T-helper 2 cell (primary cell): ENCODE measurements at places on chromosomes 2 and 18.

DNA sequence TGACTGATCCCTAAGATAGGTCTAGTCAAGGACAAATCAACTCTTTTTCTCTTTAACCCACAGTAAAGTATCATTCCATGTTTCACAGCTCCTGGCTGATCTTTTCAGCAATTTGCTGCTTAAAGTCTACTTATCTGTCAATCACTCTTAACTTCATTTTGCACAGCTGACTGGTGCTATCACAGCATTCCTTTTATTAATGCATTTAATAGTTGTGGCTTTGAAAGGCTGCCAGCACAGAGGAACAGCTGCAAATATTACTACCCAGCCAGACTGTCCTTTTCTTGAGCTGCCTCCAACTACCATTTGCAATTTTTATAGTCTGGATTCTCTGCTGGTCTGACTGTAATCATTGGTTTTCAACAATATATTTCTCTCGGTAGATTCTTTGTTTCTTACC is 303.5 kb downstream of the STK39 start:
- no peak for DNase-seq

GRCh38 chr18:50472941-50473340 is 86.9 kb upstream of the MAPK4 start:
- no peak for DNase-seq

DNA sequence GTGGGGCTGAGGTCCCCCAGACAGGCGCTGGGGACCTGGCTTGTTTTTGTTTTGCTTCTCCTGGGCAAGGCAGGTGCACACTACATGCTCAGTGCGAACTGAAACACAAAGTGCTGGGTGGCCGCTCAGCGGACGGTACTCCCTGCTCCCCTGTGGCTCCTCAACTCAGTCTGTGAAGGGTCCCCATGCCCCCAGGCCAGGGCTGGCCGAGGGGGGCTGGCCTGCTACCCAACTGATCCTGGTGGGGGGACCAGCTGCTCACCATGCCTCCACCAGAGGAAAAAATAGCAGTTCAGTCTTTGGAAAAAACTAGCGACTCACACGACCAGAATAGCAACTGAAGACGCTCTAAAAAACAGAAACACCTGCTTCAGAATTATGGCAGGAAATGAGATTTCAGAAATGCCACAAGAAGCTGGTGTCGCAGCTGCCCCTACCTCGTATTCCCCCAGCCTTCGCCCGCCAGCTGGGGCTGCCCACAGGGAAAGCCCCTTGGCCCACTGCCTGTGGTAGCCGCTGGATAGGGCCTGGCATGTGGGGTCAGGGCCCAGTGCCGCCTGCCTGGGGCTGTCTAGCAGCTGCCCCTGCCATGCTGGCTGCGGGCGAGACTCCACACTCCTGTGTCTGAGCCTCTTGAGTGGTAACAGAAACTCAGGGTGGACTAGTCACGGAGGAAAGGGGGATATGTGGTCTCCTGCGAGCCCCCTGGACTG is 43.7 kb downstream of the MEX3C start:
- peak; percentile 17 for DNase-seq

- no peak for DNase-seq
Observed at GRCh38 chr2:218152777-218153176, 14.0 kb downstream of the CXCR1 start.

- no peak for DNase-seq
Observed at GRCh38 chr2:10326707-10327594, 24.2 kb downstream of the HPCAL1 start.

GRCh38 chr2:238235331-238235732 is 4.5 kb downstream of the HES6 start:
- no peak for DNase-seq

DNA sequence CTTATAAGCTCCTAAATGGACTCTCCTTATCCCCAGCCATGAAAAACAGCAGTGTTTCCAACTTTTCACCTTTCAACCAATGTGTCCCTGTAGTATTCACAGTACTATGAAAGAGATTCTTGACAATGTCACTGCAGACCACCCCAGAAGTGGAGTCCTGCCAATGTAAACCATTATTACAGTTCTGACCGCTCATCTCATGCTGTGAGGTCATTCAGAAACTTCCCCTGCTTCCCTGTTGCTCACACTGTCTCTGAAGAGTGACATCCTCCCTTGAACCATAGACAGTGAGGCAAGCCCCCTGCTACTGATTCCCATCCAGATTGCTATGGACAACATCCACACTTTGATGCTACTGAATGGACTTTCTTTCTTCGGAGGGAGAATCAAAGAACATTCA is 1523.7 kb upstream of the ACVR2A start:
- DNase-seq: no peak

- DNase-seq: no peak
Observed at GRCh38 chr2:127929449-127929848, 43.7 kb upstream of the AMMECR1L start.

DNA sequence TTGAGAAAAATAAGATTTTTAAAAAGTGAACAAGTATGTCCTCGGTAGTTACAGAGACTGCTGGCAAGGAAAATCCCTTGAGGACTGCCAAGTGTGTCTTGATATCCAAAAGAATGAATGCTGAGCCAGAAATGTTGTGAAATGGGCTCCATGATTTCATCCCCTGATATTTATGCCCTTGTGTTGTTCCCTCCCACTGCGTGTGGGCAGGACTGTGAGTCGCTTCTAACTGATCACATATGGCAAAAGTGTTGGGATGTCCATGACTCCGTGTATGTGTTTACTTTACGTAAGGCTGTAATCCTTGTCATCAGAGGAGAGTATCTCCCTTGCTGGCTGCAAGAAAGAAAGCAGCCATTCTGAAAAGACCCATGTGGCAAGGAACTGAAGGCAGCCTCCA is 285.1 kb downstream of the SS18 start:
- no peak for DNase-seq

GRCh38 chr2:148560496-148560895 is 84.1 kb upstream of the EPC2 start:
- DNase-seq: no peak

- no peak for DNase-seq
Observed at GRCh38 chr2:236867441-236868260, 218.0 kb upstream of the COPS8 start.

- DNase-seq: no peak
Observed at GRCh38 chr18:70221156-70221914, 15.8 kb upstream of the RTTN start.

- DNase-seq: no peak
Observed at GRCh38 chr2:2921011-2921720, 456.5 kb downstream of the EIPR1 start.

DNA sequence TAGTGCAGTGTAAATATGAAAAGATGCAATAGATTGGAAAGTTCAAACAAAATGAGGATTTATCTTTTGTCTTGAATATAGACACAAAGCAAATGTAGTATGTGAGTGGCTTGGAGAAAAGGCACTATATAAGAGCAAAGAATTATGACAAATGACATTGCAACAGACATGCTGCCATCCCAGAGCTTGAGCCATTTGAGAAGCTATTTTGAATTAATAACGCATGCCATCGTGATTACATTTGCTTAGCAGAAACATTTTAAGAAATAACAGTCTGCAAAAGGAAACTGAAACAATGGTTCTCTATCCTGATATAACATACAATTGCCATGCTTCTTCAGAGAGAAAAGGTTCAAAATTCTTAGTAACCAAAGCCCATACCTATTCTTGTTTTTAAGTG is 677.1 kb downstream of the ZEB2 start:
- DNase-seq: no peak

DNA sequence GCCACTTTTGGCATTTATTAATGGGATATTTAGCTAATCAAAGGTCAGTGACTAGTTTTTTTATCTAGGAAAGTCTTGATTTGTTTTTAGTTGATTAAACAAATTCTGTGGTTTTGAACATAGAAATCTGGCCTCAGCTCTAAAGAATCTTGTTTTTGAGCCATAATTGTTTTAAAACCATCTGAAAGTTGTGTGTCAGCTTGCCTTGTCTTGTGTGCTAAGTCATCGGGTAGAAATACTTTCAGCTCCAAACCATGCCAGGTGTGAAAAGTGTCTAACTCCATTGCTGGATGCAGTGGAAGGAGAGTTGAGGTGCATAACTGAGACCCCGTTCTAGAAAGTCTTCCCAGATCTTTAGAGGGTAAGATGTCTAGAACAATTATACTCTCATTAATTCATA is 22.7 kb downstream of the FARP2 start:
- no peak for DNase-seq

DNA sequence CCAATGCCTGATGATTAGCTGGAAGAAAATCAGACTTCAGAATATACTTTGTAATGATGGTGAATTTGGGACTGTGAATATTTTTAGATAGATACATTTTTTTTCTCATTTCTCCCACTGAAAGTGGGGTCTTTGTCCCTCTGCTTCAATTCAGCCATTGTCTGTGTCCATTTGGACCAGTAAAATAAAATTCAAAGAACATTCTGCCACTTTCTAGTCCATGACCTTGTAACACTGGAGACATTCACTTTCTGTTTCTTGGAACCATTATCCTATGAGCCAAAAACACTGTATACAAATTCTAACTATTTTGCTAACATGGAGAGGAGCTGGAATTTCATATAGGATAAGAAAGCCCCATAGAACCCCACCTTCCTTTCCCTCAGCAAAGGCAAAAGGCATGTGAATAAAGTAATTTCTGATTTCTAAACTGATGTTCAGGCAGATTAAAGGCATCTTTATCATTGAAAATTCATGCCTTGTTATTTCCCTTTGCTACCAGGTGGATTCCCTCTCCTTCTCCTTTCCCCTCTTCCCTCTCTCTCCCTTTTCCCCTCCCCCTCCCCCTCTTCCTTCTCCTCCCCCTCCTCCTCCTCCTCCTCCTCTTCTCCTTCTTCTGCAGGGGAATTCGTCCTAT is 2010.4 kb upstream of the LRRTM1 start:
- no peak for DNase-seq

- DNase-seq: no peak
Observed at GRCh38 chr2:155643056-155643775, 689.3 kb downstream of the NR4A2 start.

DNA sequence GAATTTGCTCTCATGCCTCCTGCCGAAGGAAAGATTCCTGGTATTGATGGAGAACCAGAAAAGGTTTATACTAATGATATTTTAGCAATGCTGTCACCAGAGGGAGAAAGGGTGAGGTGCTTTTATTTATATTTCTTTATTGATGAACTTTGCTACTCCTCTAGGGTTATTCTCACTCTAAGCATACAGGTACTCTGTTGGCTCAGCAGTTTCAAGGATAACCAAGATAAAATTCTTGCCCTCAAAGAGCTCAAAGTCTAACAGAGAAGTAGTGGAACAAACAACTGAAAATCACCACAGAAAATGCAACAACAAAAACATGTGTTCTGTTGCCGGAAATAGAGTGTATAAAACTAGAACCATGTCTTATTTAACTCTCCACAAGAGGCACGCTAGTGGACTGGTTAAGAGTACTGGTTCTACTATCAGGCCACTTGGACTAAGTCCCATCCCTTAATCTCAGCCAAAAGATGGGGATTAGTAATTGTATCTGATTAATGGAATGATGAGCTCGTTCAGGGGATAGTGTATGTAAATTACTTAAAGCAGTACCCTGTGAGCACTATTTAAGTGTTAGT is 103.6 kb downstream of the DNAH6 start:
- no peak for DNase-seq

- no peak for DNase-seq
Observed at GRCh38 chr2:103785432-103785831, 1023.6 kb downstream of the TMEM182 start.

- DNase-seq: no peak
Observed at GRCh38 chr18:23669804-23670405, 7.2 kb upstream of the ANKRD29 start.

DNA sequence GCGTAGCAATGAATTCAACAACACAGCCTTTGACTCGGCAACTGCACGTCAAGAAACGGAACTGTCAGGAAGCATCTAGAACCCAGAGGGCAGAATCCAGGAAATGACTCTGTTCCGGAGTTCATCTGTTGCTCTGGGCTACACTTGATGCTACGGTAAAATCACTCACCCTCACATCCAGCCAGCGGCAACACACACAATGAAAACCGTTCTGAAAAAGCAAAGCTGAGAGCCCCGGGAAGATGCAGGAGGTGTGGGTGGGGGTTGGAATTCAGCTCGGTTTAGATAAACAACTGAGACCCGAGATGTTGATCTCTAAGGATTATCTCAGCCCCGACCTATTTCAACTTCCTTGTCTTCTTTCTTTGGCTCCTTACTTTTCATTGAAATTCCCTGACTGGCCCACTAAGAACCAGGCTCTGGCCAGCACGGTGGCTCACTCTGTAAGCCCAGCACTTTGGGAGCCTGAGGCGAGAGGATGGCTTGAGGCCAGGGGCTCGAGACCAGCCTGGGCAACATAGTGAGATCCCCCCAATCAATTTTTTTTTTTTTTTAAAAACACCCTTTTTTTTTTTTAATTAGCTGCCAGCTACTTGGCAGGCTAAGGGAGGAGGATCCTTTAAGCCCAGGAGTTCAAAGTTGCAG is 13.3 kb upstream of the RAB17 start:
- peak; percentile 66 for DNase-seq

GRCh38 chr18:68489013-68489792 is 225.7 kb downstream of the TMX3 start:
- DNase-seq: no peak
